ENCODE measurements at places on chromosomes 6 and 20.

- DNase-seq = no peak
Observed at GRCh38 chr6:33323623-33323948, 6.0 kb upstream of the ZBTB22 start.

- DNase-seq = no peak
Observed at GRCh38 chr6:93017213-93017612, 402.1 kb downstream of the EPHA7 start.

DNA sequence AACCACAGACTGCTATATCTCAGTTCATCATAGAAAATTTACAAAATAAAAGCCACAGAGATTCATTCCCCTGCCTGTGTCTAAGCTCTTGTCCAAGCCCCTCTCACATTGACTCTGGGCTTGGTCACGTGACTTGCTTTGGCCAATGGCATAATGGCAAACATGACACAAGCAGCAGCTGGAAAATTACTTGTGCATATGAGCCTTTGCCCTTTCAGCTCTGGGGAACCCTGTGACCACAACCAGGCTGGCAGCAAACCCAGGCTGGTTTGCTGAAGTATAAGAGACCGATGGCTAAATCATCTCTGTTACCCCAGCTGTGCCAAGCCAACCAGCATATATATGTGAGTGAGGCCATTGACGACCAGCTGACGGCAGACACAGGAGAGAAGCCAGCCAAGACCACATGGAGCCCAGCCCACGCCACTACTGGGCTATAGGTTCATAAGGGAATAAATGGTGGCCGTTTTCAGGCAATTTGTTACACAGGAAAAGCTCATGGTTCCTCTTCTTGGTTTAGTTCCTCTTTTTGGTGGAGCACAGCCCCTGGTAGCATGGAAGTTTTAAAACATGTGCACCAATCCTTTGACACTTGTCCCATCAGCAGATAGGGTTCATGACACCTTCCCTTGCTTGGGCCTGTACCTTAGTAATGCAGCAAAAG lies 31.8 kb upstream of the RSPO4 start:
- DNase-seq = no peak

- DNase-seq = no peak
Observed at GRCh38 chr6:149492798-149493343, 8.1 kb upstream of the ZC3H12D start.

- DNase-seq = no peak
Observed at GRCh38 chr6:109013656-109014305, 80.9 kb downstream of the SESN1 start.

GRCh38 chr6:135196739-135197510 lies 15.8 kb downstream of the MYB start:
- no peak for DNase-seq

DNA sequence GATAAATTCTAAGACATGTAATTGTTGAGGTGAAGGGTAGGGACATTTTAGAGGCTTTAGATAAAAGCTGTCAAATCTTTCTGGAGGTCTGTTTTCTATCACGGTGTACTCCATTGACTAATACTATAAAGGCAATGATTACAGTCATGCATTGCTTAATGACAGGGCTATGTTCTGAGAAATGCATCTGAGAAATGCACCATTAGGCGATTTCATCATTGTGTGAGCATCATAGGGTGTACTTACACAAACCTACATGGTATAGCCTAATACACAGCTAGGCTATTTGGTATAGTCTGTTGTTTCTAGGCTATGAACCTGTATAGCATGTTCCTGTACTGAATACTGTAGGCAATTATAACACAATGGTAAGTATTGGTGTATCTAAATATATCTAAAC lies 71.3 kb upstream of the FYN start:
- DNase-seq = no peak

DNA sequence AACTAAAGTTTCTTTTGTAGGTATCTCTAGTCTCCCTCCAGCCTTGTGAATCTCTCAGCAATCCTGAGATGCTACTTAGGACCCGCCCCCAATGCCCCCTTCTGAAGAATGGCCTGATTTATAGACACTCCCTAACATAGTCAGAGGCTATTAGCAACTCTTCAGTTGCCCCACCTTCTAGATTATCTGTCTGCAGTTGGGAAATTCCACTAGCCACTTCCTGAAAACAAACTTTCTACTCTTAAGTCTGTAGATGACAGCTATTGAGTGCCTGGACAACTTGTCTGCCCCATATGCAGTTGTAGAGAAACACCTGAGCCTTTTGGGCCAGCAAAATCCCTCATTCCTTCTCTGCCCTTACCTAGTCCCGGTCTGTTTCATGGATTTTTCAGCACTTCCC lies 188.2 kb upstream of the PREP start:
- no peak for DNase-seq

DNA sequence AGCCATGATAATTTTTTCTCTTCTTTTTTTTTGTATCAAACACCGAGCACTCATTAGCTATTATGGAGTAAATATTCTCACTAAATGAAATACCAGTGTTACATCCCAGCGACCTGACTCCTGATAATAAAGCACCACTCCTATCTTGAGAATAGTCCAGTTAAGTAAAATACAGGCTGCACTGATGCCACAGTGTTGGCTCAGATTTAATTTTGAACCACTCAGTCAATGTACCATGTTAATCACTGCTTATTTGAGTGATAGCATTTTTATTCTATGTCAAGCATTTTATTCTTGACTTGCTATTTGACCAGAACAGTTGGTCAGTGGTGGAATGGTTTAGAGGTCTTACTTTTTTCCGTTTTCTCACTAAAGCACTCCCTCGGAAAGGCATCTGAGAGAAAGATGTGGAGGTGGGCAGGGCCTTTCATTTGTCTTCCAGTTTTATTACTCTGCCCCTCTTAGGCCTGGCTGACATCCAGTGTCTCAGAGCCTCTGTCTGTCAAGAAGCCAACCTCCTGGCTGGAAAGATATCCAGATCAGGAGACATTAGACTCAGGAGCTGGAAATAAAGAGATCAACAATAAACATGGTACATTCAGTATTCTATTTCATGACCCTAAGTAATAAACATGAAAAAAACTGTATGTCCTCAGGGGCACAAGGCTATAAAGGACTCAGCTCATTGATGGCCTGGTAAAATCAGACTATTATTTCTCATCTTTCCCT lies 457.8 kb downstream of the EPM2A start:
- DNase-seq = no peak

- DNase-seq = no peak
Observed at GRCh38 chr6:151409260-151409659, 17.9 kb upstream of the ZBTB2 start.

- DNase-seq = no peak
Observed at GRCh38 chr20:64155258-64156135, 8.8 kb upstream of the MYT1 start.

Data from AG09319 (cell line).